Urothelium cell line (cell line): ENCODE measurements at places on chromosomes 12 and 14.
A peak's percentile ranks its signal among the peaks of the same experiment; 100 is the strongest.

GRCh38 chr14:66746316-66747006 lies 238.5 kb downstream of the GPHN start:
- DNase-seq = peak; percentile 44

DNA sequence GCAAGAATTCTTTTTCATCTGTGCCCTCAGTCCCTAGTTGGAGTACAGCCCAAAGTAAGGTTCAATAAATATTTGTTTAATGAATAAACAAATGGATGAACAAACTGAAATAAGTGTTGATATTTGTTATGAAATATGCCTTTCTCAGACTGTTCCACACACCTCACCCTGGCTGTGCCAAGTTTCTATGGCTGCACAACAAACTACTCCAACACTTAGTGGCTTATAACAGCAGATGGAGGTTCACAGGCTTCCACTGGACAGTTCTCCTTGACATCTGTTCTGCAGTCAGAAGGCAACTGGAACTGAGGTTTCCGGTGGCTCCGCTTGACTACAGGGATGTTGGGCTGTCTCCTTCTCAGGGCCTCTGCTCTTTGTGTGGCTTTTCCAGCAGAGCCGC lies 197.1 kb downstream of the RGS6 start:
- no peak for DNase-seq

DNA sequence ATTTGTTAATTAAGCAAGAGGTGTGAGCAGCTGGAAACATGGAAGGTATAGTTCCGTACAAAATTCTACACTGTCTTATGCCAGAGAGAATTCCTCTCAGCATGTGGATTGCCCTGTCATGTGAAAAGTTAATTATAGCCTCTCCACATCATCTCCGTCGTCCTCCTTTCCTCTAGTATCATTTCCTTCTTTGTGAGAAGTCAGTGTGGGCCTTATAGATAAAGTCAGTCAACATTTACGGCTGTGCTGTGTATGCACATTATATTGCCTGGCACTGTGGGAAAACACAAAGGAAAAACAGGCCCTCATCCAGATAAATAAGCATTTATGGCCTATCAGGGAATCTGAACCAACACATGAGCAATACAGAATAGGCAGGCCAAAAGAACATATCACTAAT lies 236.6 kb downstream of the SEC23A start:
- DNase-seq = no peak

DNA sequence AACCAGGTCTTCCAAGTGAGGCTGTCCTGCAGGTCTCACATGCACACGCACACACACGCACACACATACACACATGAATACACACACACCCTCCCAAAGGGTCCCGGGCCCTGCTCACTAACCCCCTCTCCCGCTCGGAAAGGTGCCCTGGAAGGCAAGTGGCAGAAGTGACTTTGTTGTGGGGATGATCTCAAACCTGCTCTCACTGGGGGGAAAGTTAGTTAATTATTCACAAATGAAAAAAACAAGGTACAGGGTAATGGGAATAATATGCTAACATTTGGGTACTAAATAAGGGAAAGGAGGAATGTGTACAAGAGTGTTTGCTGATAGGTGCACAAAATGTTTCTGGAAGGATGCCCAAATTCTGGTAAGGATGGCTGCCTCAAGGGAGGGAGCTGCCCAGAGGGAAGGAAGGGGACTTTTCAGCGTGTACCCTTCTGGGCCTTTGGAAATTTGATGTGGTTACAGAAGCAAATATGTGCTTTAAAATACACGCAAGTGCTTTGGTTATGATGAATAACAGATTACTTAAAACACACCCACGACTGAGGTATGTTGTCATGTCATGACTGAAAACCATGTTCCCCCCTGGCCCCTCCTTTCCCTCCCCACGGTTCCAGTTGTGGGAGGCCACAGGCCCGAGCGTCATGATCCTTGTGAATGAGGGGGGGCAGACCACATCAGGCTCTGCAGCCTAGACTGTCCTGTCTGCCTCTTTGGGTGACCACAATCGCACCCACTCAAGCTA lies 43.3 kb upstream of the PLEKHG6 start:
- peak; percentile 67 for DNase-seq

DNA sequence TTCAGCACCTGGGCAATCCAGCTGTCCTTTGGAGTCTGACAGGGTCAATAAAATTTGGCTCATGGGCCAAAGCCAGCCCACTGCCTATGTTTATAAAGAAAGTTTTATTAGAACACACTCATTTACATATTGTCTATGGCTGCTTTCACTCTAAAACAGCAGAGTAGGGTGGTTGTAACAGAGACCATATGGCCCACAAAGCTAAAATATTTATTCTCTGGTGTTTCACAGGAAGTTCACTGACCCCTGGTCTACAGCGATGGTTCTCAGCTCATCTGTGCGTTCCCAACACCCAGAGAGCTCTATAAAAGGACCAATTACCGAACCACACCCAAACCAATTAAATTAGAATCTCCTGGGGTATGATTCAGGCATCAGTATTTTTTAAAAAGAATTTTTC lies 37.7 kb upstream of the RTRAF start:
- DNase-seq = no peak

GRCh38 chr12:121610239-121611149 lies 15.8 kb upstream of the ORAI1 start:
- no peak for DNase-seq

DNA sequence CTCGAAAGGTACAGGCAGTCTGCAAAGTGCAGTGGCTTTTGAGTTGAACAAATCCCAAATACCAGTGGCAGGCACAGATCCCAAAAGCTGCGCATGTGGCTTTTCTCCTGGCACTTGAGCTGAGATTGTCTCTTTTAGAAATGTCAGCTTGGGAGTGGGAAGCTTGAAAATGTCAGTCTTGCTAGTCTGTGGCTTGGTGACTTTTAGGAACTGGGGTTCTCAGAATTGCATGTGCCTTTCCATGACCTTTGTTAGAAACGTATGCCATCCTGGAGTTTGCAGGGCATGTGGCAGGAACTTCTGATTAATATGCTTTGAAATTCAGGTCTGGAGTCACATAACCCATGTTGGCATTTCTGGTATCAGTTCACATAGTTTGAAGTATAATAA lies 182.1 kb downstream of the CHST11 start:
- no peak for DNase-seq

DNA sequence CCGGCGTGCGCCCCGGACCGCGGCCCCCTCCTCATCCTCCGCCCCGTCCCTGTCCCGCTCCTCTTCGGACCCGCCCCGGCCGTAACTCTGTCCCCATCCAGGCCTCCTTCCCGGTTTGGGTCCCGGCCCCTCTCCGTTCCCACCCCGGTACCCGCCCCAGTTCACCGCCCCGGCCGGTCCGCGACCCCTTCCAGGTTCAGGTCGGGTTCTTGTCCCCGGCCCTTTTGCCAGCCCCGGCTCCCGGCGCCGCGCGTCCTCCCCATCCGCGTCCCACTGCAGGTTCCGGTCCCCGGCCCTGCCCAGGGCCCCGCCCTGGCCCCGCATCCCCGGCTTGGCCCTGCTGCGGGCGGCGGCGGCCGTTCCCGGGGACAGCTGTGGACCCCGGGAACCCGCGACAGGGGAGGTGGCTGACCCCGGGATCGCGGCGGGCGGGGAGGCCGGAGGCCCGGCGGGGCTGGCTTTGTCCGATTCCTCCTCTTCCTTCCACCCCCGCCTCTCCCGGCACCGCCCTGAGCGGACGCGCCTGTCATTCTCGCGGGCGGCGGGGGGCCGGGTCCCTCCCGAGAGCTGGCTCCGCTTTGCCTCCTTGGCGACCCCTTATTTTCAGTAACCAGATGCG lies 601 bp downstream of the KLC1 start:
- DNase-seq = peak; percentile 47
